Cardiac muscle cell (in vitro differentiated cells and primary cell): ENCODE measurements at places on chromosomes 13 and 19.

DNA sequence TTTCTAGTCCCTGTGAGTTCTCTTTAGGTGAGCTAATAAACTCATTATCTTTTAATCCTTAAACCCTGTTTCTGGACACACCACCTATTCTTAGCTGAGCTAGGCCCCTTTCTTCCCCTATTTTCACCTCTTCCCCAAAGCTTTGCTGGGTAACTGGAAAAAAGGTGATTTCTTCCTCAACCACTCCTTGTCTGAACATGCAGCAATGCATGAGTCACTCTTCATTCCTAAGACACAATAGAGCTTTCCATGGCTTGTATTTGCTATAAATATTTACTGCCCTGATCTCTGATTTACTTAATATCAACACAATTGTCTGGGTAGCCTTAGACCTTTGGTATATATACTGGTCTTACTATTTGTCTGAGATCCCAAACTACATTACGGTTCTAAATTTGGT is 370.9 kb downstream of the KLF5 start:
- DNase-seq = peak; percentile 42

DNA sequence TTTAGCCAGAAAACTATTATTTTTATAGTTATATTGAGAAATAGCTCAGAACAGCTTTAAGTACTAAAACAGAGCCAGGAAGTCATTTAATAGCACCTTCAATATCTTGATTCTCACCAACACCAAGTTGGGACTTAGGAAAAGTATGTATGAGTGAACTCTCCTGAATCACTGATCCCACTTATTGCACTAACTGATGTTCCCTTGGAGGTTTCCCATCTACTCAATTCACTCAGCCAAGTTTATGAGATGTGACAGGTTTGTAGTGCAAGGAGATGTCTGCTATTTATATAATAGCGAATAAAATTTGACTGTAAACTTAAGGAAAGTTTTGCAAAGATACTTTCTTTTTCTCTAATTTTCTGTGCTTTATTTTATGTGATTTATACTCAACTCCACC is 1147.6 kb upstream of the PCDH20 start:
- no peak for DNase-seq

DNA sequence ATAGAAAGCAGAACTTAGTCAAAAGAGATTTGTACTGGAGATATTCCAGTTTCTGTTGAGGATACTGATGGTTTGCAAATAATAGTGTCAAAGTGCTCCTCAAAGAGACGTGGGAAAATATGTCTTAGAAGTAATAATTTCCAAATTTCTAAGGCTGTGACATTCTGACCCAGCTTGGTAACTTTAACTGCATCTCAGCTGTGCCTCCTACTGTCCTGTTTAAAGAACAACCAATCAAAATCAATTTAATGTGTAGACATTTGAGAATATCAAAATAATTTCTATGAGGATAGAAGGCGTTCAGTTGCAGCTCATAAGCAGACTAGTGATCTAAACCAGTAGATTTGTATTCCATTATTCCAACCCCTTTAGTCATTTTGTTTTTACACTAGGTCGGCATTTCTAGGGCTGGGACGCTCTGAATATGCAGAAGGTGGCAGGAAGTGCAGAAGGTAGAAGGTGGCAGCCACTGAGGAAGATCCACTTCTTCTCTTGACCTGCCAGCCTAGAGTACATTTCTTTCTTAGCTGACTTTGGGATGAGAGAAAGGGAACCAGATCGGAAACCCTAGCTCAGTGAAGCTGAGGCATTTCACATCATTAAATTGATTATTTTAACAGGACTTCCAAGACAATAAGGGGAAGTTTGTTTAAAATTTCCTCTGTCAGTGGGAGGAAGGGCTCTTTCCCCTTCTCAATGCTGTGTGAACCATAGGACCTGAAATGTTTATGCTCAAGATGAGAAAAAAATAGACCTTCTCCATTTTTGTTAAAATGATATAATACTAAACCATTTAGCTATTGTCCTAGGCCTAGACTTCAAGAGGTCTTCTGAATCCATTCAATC is 67.5 kb downstream of the COL4A1 start:
- DNase-seq = no peak

DNA sequence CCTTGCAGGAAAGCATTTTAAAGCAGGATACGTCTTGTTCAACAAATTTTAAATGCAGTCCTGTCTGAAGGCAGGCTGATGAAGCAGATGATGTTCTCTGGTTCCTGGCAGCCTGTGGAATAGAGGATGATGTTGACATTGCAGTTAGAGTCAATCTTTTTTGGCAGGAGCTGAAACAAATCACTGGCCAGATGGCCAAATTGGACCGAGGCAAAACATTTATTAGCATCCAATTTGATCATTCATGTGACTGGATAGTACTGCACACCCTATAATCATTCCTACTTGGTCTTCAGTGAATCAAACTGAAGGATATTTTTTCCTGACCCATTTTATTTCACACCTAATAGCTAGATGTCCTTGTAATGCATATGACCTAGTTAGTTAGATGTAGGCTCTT is 172.2 kb upstream of the SLC10A2 start:
- no peak for DNase-seq

GRCh38 chr13:95834134-95834765 is 157.3 kb downstream of the DNAJC3 start:
- DNase-seq = peak; percentile 70

GRCh38 chr13:91168386-91168711 is 179.1 kb upstream of the MIR17HG start:
- DNase-seq = no peak

GRCh38 chr19:19475015-19475765 is 40.2 kb downstream of the TSSK6 start:
- no peak for DNase-seq

DNA sequence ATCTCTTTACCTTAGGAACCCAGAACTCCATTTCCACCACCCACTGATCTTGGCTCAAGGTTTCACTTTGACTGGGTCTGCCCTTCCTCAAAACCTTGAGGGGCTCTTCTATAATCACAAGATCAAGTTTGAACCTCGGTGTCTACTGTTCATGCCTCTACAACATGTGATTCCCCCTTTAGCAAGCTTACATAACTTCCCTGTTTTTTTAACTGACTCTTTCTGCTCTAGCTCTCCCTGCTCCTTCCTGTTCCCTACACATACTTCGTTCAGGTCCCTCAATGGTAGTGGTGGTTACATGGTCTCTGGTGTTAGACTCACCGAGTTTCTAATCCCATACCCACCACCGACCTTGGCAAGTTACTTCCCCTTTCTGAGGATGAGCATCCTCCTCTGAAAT is 26.7 kb downstream of the CEACAM8 start:
- DNase-seq = no peak

DNA sequence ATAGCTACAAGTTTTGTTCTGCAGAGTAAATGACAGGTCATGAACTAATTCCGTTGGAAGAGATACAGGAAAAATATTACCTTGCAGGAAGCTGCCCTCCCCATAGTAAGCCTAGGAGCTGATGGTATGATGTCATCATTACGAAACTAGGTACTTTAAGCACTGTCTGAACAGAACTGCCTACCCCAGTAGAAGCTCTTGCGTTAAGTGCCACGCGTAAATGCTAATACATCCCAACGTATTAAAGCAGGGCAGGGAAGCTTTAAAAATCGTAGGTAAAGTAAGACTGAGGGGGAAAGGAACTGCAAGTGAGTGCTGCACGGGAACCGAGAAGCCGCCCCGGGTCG is 572 bp downstream of the UGGT2 start:
- DNase-seq = peak; percentile 68

GRCh38 chr13:61138857-61139256 is 276.8 kb downstream of the PCDH20 start:
- DNase-seq = no peak

DNA sequence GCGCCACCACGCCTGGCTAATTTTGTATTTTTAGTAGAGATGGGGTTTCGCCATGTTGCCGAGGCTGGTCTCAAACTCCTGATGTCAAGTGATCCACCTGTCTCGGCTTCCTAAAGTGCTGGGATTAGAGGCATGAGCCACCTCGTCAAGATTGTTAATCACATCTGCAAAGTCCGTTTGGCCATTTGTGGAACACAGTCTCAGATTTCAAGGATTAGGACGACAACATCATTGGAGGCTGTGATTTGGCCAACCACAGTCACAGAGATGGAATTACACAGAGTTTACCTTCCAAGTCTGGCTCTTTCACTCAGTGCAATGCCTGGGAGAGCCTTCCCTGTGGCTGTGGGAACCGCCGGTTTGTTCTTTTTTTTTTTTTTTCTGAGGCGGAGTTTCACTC is 17.8 kb downstream of the SULT2B1 start:
- DNase-seq = no peak

DNA sequence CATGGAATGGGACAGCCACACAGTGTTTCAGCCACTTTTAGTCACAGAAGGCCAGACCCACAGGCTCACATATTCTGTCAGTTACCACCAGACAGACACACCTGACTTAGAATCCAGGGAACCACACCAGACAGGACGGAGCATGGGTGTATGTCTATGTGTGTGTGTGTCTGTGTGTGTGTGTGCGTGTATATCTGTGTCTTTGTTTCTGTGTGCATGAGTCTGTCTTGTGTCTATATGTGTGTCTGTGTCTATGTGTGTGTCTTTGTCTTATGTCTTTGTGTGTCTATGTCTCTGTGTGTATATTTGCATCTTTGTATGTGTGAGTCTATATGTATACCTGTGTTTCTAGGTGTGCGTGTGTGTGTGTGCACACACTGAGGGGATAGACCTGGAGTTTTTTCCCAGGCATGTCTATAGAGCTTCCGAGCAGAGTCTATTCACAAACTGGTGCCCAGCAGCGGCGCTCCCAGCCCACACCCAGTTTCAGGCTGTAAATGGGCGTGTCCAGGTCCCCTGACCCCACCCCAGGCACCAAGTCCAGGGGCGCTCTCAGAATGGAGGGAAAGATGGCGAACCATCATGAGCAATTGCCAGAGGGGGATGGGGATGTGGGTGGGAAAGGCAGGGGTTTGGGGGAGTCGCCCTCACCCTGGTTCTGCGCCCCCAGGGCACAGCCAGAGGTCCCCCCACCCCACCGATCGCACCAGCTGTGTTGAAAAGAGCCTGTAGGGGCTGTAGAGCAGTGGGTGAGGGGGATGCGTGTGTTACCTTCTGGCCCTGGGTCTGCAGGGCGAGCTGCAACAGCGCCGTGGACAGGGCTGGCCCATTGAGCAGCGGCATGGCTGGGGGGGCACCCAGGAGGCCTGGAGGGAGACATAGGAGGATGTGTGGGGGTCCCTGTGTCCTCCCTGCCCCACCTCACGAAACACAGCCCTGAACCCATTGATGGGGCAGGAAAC is 6.3 kb upstream of the FDX2 start:
- no peak for DNase-seq

DNA sequence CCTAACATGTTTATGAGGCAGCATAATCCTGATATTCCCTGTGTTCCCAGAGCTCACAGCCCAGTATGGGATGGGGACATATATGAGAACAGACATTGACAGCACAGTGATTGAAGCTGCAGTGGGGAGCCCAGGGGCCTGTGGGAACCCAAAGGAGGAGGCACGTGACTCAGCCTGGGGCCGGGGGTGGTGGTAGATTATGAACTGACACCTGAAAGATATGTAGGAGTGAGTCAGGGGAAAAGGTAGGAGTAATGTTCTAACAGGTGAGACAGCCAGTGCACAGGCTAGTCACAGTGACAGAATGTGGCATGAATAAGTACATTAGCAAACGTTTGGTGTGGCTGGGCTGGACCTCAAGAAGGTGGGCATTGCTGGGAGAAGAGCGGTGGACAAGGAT is 29.0 kb downstream of the CKM start:
- no peak for DNase-seq

DNA sequence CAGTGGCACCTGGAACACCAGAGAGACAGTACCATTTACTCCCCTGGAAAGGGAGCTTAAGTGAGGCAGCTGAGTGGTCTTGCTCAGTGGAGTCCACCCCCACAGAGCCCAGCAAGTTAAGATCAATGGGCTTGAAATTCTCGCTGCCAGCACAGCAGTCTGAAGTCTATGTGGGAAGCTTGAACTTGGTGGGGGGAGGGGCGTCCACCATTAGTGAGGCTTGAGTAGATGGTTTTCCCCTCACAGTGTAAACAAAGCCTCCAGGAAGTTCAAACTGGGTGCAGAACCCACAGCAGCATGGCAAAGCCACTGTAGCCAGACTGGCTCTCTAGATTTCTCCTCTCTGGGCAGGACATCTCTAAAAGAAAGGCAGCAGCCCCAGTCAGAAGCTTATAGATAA is 30.3 kb upstream of the CEACAM4 start:
- DNase-seq = no peak

DNA sequence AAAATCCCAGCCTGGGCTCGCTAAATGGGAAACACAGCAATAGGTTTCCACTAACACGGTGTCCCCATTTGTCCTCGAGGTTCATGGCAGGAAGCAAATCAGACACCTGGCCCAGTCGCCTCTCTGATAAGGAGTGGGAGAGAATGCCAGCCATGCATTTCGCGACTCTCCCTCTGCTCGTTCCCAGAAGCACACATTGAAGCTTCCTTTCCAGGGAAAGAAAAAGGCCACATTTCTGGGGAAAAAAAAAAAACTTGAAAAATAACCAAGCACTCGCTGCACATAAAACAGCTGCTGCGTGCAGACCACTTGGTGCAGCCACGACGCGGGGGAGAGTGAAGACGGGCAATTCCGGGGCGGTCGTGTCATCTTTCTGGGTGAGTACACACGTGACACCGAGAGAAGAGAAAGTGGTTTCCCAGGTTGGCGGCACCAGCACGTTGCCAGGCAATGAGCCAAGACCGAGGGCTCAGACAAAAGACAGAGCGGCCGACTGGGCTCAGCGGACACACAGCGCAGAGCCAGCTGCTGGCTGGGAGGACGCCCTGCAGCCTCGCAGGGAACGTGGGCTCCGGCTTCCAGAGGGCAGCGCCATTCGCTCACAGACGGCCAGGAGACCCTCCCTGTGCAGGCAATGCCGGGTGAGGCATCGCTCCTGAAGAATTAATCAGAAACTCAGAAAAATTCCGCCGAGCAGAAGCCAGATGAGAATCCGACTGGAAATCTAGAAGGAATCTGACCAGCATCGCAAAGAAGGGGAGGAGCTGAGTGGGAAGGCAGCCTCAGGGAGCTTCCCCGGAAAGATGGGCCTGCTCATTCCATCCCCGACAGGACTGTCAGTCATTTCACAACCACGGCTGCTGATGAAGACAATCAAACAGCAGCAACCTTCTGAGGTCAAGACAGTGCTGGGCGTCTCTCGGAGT is 83.2 kb upstream of the IRS2 start:
- no peak for DNase-seq

DNA sequence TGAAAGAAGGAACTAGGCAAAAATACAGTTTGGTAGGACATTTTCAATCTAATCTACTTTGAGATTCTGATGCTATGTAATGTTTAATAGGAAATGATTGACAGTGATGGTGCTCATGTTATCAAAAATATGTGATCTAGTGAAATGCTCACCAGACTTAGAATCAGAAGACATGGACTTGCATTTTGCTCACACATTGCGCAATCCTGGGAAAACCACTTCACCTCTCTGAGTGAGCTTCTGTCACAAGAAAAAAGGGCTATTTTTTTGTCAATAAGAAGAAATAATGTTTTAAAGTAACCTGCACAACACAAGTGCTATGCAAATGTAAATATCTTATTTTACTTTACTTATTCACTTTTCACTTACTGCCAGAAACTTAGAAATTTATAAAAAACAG is 380.9 kb upstream of the HTR2A start:
- DNase-seq = no peak

- DNase-seq = no peak
These were observed 10.2 kb upstream of the JSRP1 start for GRCh38 chr19:2266183-2266993.

- peak; percentile 70 for DNase-seq
These were observed 42.8 kb upstream of the DCUN1D2 start for GRCh38 chr13:113533161-113533840.
